ENCODE measurements at places on chromosomes 11 and 22.

DNA sequence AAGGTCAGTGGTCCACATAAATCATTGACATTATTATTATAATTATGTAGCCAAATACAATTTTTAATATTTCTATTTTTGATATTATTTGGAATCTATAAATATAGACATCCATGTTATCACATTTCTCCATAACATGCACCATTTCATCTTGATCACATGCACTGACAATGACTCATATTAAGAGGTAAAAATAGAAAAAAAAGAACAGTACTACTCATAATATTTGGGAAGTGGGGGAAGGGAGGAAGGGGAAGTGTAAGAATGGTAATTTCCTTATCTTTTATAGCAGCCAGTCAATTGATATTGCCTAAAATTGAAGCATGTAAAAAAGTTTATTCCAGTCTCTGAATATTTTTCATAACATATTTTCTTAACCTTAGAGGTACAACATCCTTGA lies 72.3 kb downstream of the ADM start:
- no peak for DNase-seq

DNA sequence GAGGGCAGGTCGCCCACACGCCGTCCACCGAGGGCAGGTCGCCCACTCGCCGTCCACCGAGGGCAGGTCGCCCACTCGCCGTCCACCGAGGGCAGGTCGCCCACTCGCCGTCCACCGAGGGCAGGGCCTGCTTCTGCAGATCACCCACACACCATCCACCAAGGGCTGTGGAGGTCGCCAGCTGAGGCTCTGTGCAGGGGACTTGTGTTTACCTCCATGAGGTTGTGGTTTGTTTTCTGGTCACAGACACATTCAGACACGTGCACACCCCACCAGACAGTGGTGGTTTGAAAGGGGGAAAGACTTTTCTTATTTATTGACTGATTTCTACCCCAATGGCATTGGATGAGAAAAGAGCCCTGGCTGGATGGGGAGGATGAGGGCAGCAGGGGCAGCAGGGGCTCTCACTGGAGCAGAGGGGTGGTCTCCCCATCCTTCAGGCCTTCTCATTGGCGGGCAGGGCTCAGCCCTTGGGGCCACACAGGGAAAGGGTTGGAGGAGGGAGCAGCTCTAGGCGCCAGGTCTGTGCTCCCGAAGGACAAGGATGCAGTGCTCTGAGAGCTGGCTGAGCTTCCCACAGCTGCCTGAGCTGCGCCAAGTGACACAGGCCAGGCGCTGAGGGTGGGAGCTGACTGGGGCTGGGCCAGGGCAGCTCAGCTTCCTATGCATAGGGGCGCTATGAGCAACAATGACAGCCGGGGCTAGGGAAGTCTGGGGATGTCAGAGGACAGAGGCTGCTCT lies 252.6 kb upstream of the B3GAT1 start:
- DNase-seq = no peak

DNA sequence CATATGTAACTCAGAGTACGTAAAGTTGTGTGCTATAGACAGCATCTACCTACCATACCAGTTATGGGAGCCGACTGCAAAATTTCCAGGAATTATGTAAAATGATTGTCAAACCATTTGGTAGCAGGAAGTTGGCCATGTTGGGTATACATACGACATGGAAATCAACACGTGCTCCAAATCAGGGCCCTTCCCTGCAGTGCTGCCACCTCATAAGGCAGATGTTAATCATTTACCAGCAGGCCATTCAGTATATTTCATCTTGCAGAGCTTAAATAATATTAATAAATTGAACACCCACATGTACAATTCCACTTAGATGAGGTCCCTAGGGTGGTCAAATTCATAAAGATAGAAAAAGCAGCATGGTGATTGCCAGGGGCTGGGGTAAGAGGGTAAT lies 9.8 kb downstream of the MS4A18 start:
- no peak for DNase-seq

DNA sequence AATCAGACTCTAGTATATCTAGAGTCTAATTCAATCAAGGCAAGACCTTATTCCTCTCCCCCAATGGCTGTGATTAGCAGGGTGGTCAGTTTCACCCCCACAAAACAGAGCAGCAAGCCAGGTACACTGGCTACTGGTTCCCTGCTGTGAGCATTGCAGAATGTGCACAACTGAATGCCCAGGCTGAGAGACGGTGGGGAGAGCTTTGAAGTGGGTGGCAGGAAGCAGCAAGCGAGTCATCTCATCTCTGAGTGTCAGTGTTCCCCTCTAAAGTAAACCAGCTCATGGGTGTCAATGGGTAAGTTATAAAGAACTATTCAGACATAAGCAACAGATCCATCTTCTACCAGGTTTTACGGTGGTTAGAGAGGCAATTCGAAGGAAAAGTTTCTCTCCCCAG lies 37.6 kb downstream of the GAB4 start:
- DNase-seq = no peak

GRCh38 chr22:44930016-44930710 lies 79.6 kb downstream of the PHF21B start:
- no peak for DNase-seq

DNA sequence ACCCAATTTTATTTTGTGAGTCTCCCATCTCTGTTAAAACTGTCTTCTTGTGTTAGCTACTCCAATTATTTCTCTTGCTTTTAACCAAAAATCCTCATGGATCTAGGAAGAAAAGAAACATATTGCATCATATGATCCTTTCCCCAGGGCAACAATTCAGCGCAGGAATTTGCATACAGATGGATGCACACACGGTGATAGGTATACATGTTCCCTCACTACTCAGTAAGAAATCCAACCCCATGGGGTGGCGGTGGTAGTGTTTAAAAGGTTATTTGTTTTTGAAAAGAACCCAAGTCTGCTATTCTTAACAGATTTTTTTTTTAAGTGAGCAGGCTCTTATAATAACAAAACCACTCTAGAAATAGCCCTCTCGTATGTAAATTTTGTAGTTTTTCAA lies 4.2 kb upstream of the SYN3 start:
- DNase-seq = no peak

GRCh38 chr22:46125816-46126765 lies 24.2 kb upstream of the PPARA start:
- no peak for DNase-seq

- no peak for DNase-seq
Observed at GRCh38 chr11:105333153-105333552, 193.6 kb upstream of the CARD18 start.

DNA sequence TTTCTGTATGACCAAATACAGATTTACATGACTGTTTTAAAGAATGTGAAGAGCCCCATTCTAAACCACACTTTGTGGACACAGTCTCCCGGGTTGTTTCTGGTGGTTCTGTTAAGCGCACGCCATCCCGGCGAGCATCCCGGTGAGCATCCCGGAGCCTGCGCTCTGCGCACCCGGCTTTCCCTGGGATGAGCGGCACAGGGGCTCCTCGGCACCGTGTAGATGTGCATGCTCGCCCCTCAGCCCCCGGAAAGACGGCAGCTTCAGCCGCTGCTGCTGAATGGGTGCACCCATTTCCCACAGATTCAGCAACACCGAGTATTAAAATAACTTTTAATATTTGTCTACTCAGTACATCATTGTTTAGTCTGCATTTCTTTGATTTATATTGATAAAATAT lies 36.0 kb downstream of the GLB1L2 start:
- no peak for DNase-seq

DNA sequence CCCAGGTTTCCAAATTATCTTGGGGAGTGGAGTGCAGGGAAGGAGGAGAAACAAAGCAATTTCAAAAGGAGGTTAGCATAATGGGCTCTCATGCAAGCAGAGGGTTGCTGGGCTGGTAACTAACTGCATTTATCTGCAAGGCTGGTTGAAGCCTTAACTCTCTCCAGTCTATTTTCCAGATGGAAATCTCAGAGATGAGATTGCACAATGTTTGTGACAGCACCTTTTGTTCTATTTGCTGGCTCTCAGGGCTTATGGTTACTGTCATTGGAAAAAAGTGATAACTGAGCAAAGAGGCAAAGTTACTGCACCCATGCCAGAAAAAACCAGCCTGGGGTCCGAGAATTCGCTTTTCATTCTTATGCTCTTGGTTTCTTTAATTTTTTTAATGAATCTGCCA lies 33.2 kb downstream of the ABCC8 start:
- DNase-seq = no peak

GRCh38 chr11:134612140-134613030 lies 200.3 kb upstream of the B3GAT1 start:
- DNase-seq = no peak

DNA sequence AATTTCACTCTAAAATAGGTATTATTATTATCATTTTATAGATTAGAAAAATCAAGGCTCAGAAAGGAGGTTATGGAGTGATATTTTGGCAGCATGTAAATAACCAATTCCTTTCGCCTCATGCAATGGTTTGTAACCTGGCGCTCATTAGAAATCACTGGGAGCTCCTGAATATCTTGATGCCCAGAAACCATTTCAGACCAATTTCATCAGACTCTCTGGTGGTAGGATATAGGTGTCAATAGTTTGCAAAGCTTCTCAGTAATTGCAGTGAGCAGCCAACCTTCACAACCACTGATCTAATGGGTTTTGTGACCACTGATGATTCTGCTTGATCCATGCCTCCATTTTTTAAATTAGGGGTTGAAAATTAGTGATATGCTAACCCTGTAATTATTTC lies 57.8 kb upstream of the ZC3H12C start:
- DNase-seq = no peak

DNA sequence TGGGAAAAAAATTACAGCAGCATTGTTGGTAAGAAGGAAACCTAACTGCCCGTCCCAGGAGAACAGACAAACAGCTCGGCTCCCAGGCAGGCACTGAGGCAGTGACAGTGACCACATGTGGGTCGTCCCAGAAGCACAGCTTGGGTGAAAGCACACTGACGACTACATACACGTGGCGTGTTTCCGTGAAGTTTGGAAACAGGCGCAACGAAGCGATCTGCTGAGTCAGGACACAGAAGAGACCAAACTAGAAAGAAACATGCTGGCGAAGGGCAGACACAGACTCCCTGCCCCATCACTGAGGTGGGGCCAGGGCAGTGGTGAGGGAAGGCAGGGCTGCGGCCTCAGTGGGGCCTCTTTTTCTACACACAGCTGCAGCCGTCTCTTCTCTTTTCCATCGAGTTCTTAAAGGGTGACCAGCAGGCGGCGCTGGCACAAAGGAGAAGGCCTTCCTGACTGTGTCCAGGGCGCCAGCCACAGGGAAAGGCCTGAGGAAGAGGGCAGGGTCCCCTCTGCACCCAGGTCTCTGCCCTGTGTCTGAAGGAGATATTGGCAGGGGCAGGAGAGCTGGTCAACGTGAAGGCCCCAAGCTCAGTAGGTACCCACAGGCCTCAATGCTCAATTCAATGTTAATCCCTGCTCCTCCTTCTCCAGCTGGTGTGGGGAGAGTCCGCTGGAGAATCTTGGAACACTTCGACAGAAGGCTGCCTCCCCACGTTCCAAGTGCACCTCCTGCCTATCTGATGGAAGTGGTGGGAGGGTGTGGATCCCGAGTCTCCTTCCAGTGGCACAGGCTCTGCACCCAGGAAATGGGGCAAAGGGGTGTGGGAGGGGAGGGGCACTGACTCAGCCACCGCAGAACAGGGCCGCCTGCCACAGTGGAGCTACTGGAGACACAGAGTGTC lies 19.9 kb downstream of the CARS1 start:
- peak; percentile 4 for DNase-seq

DNA sequence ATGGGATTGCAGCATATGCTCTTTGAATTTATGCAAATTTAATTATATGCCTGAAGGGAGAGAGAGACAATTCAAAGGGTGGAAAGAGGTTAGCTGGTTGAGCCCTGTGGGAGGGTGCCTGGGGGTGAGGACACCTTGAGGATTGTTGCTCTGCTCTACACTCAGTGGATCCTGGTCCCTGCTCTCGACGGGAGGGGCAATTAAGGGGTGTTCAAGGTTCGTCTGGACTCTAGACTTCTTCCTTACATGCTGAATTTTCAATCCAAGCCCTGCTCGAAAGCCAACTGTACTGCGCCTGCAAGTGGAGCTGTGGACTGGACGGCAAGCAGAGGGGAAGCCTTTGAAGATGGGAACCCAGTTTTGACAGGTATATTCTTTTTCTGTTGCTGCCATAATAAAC lies 15.5 kb upstream of the OR5M11 start:
- DNase-seq = no peak

- DNase-seq = no peak
Observed at GRCh38 chr11:76653012-76653673, 17.4 kb downstream of the LRRC32 start.

GRCh38 chr11:92827132-92827531 lies 142.3 kb upstream of the MTNR1B start:
- DNase-seq = no peak

GRCh38 chr11:127059750-127060149 lies 59.2 kb upstream of the KIRREL3 start:
- no peak for DNase-seq

GRCh38 chr11:40825201-40825834 lies 634.1 kb downstream of the LRRC4C start:
- DNase-seq = no peak

GRCh38 chr11:108289699-108290098 lies 66.8 kb downstream of the ATM start:
- no peak for DNase-seq

- no peak for DNase-seq
Observed at GRCh38 chr22:27627444-27627833, 174.1 kb downstream of the MN1 start.

GRCh38 chr11:35158701-35159510 lies 19.9 kb downstream of the CD44 start:
- DNase-seq = no peak

DNA sequence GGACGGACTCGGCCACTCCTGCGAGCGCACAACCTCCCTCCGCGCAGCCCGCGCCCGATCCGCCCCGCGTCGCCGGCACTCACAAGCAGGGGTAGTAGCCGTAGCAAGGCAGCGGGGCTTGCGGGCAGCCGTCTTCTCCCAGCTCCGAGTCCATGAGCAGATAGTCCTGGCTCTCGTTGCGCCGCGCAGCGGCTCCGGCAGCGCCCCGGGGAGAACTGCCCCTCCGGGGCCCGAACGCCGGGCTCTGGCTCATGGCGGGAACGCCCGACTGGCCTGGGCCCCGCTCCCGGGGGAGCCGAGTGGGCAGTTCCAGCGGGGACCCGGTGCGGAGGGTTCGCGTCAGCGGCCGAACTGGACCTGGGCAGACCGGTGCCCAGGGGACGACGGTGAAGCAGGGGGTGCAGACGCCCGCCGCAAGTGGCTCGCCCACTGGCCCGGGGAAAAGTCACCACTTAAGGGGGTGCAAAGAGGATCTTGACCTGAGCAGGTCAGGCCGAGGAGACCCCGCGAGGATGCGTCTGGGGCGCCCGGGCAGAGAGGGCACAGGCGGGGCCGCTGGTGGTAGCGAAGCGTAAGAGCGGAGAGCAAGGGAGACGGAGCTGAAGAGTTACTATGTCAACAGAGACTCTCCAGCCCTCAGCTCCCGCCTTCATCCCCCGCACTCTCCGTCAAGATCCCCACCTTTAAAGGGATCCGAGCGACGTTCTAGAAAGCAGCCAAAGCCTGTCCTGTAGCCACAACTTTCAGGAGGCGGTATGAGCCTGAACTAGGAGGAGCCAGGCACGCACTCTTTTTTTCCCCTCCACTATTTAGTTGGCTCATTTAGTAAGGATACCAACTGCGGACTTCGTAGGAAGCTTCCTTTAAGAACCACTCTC lies at the start of gene TRPC6:
Gene TRPC6 (minus strand): TSS at position 757 of the 878 bp plus-strand sequence. CDS start 504 bp downstream, at position 253.
- peak; percentile 27 for DNase-seq

GRCh38 chr22:22210375-22210774 lies 34.2 kb upstream of the VPREB1 start:
- DNase-seq = no peak

GRCh38 chr22:22773979-22774604 lies 113.5 kb upstream of the IGLL5 start:
- no peak for DNase-seq
